MM.1S (cell line): ENCODE measurements at places on chromosomes 7 and 10.
A peak's percentile ranks its signal among the peaks of the same experiment; 100 is the strongest.

DNA sequence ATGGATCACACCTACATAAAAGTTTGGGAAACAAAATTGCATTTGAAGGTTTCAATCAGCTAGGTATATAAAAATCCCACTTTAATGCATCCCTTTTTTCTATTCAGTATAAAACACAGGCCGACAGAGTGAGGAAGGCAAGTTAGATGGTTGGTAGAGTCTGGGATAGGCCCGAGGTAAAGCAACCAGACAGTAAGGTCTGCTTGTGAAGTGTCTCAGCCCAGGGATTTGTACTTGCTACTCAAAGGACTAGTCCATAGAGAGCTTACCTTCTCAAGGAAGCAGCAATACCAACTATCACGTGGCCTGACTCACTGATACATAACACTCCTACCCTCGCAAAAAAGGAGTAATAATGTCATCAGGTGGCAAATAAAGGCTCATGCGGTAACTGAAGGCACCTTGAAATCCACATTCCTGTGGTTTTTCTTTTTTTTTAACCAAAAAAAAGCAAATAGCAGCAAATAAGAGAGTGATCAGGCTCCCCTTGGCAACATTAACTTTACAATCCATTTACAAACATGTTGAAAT lies 56.2 kb upstream of the ATP6V0A4 start:
- no peak for DNase-seq

DNA sequence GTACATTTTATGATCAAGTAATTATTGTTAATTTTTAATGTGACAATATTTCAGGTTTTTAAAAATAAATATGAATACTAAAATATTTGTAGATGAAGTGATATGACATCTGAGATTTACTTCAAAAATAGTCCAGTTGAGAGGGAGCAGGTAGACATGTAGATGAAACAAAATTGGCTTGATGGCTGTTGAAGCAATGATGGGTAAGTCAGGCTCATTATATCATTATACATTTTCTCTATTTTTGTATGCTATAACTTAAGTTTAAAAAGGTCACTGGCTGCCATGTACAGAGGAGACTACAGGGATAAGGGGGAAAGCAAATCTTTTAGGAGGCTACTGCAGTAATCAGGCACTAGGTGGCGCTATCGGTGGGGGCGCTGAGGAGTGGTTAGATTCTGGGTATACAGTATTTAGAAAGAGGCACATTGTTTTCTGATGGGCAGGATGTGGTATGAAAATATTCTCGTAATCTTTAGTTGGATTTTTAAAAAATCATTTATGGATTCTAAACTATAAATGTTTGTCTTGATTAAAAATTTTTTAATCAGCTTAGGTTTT lies 189.8 kb upstream of the IMMP2L start:
- peak; percentile 71 for DNase-seq

- no peak for DNase-seq
Measured at GRCh38 chr10:133231946-133232574, 2.0 kb downstream of the UTF1 start.

GRCh38 chr7:96308253-96308949 lies 13.5 kb downstream of the SLC25A13 start:
- no peak for DNase-seq

DNA sequence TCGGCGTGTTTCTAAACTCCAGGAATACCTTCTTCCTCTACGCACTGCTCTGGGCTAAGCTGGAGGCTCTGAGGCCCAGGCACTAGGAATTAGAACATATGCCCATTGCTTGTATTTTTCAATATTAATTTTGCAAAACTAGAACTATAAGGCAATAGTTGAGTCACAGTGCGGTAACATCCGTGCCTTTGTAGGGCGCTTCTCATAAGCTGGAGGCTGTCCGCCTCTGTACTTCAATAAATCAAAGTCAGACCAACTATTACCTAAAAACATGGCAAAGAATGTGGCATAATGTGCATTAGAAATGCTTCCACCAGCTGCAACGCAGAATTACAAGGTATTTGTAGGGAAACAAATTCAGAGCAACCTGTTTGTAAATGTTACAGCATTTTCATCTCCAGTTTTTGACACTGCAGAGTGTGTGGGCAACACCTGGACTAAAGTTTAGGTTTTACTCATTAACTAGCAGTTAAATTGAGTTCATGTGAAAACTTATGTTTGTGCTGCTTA lies 440 bp upstream of the MINDY3 start:
- no peak for DNase-seq

GRCh38 chr10:67965456-67965855 lies 81.0 kb downstream of the SIRT1 start:
- no peak for DNase-seq

GRCh38 chr7:36372156-36372555 lies 17.5 kb upstream of the ANLN start:
- DNase-seq = no peak

DNA sequence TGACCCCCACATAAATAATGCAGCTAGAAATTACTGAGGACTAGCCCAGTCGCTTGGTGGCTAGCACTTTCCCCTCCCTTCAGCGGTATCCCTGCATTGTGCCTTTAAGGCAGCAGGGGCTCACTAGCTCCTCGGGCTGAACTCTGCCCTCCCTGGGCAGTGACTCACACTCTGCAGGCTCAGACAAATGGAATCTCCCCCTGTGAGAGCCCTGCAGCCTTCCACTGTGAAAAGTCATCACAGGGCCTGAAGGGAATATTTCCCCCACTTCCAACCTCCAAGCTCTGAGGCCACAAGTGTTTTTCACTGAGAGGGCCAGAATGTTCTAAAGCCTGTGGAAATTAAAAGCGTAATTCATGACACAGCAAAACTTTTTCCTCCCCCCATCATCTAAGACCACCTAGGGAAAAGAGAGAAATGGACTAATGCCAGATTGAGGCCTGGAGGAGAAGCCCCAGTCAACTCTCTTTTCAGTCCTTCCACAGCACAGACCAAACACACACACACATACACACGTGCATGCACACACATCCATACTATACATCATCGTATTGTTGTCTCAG lies 93.6 kb upstream of the COL1A2 start:
- DNase-seq = no peak

GRCh38 chr7:38476764-38477163 lies 154.4 kb downstream of the AMPH start:
- no peak for DNase-seq

- DNase-seq = no peak
Measured at GRCh38 chr7:44272456-44272855, 52.9 kb downstream of the CAMK2B start.

DNA sequence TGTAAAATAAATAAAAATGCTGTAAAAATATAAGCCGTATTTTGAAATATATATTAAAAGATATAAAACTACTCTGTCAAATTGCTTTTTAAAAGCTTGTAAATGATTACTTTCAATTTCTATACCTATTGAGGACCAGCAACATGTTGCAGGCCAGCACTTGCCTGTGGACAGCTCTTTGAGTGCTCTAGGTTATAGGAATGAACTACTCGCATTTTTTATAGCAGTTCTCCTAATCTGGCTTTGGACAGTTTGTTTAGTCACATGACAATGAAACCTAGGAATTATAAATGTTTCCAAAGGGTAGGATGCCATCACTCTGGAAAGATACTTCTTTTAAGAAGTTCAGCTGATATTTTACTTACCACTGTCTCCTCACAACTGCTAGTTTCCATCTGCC lies 117.7 kb upstream of the PTPRZ1 start:
- DNase-seq = no peak

DNA sequence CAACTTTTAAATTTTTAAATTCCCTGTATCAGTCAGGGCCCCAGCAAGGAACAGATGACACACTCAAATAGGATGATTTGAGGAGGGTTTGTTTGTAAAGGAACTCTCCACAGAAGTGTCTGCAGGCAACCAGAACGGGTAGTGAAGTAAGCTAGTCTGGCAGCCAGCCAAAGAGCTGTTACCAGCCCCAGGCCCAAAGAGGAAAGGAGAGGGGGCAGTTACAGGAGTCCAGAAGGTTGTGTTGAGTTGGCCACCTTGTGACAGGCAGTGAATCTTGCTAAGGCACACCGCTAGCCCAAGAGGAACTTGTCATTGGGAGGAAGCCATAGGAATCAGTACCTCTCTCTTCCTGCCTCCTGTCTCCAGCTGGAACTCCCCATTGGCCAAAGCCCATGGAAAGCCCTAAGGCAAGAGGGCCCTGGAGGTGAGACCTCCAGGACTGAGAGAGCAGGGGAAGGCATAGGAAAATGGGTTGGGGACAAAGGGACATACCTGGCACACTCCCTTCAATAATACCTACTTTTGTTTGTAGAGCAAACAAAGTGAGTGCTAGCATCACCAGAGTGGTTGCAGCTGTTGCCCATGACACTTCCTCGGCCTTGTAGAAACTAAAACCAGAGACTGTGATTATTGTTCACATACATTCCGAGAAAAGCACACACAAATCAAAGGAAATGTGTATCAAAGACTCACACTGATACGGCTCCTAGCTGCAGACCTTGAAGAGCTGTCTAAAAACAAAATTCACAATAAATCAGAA lies 25.4 kb upstream of the GATAD1 start:
- peak; percentile 31 for DNase-seq

DNA sequence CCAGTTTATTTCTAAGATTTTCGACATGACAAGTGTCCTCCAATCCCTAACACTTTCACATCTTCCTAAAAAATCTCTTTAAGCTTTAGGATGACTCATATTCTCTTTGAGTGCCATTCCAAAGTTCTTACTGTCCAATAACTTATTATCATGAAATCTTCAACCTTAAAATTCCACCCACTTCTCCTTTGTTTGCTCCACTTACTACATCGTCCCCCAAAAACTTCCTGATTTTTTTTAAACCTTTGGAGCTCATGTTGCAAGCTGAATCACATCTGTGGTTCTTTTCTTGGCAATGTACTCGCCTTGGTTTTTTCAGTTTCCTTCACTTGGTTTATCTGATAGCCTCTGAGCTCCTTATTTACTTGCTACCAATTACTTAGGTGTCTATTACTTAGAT lies 39.2 kb upstream of the JCAD start:
- no peak for DNase-seq

DNA sequence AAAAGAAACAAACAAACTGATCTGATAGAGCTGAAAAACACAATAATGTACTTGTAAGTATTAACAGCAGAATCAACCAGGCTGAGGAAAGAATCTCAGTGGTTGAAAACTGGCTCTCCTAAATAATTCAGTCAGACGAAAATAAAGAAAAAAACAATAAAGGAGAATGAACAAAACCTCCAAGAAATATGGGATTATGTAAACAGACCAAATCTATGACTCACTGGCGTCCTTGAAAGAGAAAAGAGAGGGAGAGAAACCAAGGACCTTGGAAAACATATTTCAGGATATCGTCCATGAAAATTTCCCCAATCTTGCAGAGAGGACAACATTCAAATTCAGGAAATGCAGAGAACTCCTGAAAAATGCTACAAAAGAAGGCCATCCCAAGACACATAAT lies 62.9 kb downstream of the FBXL13 start:
- no peak for DNase-seq

DNA sequence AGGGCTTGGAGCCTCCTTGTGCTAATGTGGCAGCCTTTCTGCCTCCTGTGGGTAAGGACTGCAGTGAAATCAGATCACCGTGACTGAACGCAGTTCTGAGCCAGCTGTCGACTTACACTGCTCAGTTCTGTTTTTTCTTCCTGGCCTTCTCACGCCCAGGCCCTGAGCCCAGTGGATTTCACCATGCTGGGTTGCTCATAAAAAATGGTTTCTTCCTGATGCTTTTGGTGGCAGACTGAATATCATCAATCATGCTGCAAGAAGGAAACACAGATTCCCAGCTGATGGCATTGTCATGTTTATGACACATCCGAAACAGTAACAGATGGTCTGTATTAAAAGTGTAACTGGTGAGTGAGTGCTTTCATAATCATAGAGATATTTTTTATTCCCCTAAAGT lies 389.6 kb downstream of the GALNT17 start:
- no peak for DNase-seq

DNA sequence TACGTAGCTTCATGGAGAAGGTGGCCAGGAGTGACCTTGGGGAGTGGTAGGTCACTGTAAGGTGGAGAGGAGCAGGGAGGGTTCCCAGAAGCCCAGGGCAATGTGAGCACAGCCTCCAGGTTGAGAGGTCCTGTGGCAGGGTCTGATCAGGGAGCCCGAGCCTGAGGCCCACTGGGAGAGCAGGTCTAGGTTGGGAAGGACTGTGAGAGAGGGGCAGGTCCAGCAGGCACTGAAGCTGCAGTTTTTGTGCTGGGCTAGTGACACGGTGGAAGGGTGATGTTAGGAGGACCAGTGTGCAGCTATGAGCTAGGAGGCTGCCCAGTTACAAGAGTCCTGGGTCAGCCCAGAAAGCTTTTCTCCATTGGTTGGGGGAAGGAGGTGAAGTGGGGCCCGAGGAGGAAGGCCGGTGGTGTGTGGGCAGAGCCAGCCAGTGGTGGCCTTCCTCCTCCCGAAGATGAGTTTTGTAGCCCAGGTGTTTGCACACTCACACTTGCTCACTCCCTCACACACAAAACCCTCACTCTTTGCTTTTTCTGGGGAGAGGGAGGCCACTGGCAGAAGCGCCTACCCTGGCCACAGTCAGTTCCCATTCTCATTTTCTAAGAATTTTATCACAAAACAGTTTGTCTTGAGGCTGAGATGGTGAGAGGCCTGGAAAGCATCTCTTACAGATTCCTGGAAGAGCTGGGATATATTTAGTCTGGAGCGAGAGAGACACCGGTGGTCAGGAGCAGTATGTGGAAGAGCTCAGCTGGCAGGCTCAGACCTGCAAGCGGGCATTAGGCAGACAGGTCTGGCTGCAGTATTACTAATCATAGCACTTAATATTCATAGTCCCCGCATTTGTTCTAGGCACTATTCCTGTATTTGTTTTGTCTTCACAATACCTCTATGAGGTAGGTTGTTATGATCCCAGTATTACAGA lies 57.1 kb downstream of the ZNF467 start:
- DNase-seq = no peak

- no peak for DNase-seq
Measured at GRCh38 chr7:107934991-107935770, 44.2 kb downstream of the DLD start.

DNA sequence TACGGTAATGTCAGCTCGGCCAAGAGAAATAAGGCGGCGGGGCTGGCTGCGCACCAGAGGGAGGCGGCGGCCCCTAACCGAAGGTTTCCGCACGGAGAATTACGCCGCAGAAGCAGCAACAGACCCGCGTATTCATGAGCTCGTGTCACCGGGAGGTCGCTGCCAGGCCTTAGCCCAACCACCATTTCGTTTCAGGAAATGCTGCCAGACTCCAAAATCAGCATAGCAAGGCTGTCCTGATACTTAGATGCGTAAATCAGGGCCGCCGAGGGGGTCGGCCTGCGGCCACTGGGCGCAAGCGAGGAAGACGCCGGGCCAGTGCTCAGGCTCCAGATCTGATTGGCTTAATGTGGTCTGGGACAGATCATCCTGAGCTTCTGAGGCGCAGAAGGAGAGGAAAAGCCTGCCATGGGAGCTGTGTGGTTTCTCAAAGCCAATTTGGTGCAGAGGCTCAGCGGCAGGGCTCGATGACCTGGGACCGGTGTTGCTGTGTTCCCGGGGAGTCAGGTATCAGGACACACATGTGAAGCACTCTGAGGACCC lies 247.9 kb downstream of the BAMBI start:
- DNase-seq = no peak
